ENCODE measurements at places on chromosomes 1 and 21. TPM values are rescaled to one million over a fixed set of nuclear protein-coding genes. Genes with fewer than 3 reads are reported as not detected.

The PEA15 gene
- total RNA-seq: 112 TPM

The SPRR2G gene
- not detected for total RNA-seq

The SMCP gene
- total RNA-seq: not detected

- DNase-seq: no peak
These were observed 203.5 kb upstream of the TMEM51 start for GRCh38 chr1:14949836-14950713.

DNA sequence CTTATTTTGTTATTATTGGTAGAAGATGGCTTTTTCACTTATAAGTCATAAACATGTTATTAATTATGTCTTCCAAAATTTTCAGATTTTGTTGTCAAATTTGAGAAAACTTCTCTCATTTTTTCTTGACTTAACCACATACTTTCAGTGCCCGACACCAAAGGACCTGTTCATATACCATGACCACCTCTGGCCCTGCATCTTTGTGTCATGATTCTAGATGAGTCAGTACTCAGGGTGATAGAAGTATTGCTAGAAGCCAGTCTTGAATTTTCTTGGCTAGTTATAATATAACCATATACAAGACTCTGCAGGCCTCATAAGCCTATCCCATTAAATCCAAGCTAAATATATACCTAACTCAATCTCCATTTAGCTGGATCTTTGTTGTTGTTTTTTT is 35.4 kb upstream of the DPH5 start:
- DNase-seq: no peak

GRCh38 chr1:37294096-37294495 is 180.3 kb upstream of the ZC3H12A start:
- DNase-seq: no peak

GRCh38 chr1:42847111-42847595 is 740 bp downstream of the ZNF691 start:
- no peak for DNase-seq

Measured in cardiac muscle cell (in vitro differentiated cells and primary cell).